ENCODE measurements at places on chromosomes 13 and 19. TPM values are rescaled to one million over a fixed set of nuclear protein-coding genes. Genes with fewer than 3 reads are reported as not detected.

DNA sequence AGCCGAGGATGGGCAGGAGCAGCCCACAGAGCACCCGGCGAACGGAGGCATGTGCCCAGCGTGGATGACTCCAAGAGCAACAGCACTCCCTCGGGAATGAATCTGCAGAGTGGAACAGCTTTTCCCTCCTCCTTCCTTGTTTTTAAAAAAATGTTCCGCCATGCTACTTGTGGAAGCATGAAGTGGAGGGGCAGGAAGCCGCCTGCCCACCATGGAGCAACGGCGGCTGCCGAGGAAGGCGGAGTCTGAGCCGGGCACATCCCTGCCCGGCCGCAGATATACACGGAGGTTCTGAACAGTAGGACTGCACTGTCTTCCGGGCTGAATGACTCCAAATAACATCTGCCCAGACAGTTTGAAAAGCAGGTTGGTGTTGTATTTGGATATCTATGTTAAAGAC, 65.2 kb downstream of the SOX1 start:
- DNase-seq = no peak

GRCh38 chr13:98775844-98776598, 23.5 kb upstream of the SLC15A1 start:
- DNase-seq = no peak

- DNase-seq = no peak
These were observed 82.2 kb downstream of the MIPEP start for GRCh38 chr13:23806874-23807526.

GRCh38 chr13:40776681-40777165, 5.7 kb upstream of the MRPS31 start:
- no peak for DNase-seq

DNA sequence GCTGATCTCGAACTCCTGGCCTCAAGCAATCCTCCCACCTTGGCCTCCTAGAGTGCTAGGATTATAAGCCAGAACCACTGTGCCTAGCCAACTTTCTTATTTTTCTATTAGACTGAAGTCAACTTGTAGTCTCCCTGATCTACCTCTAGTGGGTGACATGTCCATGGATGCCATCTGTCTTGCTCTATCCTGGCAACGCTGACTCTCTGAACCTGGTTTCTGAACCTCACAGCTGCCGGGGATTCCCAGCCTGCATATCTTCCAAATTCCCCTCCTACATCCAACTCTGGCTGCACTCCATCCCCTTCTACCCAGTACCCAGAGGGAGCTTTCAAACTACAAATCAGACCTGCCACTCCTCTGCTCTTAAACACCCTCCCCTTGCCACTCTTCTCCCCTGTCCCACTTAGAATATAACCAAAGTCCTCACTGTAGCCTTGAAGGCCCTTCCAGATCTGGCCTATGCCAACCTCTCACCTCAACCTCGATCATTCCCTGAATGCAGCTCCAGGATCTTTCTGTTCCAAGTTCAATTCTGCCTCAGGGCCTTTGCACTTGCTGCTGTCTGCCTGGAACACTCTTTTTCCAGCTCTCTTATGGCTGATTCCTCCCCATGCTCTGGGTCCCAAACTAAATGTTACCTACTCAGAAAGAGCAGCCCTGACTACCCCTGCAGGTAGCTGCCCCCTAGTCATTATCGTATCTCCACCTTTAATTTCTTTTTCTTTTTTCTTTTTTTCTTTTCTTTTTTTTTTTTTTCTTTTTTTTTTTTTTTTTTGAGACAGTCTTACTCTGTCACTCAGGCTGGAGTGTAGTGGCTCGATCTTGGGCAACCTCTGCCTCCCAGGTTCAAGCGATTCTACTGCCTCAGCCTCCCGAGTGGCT, 2.2 kb downstream of the CLIP3 start:
- DNase-seq = no peak

- DNase-seq = no peak
These were observed 181.9 kb upstream of the EDNRB start for GRCh38 chr13:78100486-78100885.

DNA sequence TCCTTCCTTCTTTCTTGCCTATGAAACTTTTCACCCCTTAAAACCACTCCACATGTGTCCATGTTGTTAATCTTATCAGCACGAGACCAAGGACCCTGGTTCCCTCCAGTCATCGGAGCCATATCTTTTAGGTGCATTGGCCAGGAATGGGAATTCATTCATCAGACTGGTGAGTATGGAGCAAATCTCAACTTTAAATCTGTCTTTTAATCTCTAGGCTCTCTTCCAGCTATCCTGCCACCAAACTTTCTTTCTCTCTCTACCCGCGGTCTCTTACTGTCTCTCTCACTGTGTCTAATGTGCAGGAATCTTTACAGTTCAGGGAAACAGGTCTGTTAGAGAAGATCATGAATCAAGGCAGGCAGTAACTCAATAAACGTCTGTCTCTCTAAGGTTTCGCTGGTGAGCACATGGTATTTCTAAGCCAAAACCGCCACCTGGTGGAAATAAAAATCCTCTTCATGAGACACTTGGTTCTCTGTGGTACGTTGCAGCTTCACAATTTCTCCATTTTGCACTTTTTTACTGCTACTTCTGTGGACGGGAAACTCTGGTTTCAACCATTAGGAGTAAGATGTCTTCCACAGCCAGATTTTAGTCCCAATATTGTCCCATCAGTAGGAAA, 16.1 kb downstream of the LGALS16 start:
- no peak for DNase-seq

DNA sequence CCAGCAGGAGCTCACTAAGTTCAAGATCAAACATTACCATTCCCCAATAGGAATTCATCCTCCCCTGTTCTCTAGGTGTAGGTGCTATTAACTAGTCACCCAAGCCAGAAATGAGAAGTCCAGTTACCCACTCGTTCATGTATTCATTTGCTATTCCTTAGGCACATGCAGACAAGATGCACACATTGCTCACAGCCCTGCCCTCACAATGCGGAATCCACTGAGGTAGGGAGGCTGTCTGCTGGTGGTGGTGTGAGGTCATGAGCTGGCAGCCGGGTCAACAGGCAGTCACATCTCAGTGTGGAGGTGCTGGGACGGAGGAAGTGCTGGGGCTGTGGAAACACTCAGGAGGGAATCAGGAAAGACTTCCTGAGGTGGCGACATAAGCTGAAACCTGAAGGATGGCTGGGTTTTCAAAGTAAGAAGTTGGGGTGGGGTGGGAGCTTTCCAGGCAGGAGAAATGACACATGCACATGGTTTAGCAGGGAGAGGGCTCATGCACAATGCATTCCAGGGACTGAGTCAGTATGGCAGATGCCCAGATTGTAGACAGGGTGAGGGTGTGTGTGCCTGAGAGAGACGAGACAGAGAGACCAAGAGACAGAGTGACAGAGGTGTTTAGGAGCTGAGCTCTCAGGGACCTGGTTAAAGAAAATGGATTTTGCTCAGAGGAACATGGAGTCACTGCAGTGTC, 117.6 kb downstream of the USP12 start:
- no peak for DNase-seq

VASP gene
- total RNA-seq = 73.6 TPM

RRAS gene
- total RNA-seq = 4.7 TPM

KLK4 gene
- 0.66 TPM for total RNA-seq

RGCC gene
- not detected for total RNA-seq

ZNF534 gene
- not detected for total RNA-seq

RFPL4A gene
- total RNA-seq = not detected

All from glutamatergic neuron (in vitro differentiated cells).